ENCODE measurements at places on chromosomes 2 and 18.

DNA sequence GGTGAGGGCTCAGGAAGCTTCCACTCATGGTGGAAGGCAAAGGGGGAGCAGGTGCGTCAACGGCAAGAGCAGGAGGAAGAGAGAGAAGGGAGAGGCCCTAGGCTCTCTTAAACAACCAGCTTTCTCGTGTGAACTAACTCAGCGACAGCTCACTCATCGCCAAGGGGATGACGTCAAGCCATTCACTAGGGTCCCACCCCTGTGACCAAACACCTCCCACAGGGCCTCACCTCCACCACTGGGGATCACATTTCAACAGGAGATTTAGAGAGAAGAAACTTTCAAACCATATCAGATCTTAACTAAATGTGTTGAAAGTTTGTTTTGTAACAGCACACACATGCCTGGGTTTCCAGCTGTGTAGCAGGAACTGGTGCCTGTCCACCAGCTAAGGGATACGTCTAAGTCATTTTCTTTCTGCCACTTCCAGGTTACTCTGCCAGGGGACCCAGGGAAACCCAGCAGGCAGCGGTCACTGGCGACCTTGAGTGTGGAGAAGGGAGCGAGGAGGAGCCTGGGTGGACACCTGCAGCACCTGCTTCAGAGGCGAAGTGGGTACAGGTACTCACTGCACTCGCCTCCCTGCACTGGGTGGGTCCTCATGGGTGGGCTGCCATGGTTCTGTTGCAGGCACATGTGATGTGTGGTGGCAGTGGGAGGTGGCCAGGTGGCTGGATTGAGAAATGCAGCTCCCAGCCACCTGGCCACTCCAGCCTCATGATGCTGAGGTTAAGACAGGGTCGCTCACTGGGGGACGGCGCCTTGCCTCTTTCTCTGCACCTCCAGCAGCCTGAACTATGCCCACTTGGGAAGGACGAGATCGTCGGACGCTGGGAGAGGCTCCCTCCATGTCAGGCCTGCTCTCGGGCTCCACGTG, 8.4 kb upstream of the GPC1 start:
- DNase-seq, result no peak

DNA sequence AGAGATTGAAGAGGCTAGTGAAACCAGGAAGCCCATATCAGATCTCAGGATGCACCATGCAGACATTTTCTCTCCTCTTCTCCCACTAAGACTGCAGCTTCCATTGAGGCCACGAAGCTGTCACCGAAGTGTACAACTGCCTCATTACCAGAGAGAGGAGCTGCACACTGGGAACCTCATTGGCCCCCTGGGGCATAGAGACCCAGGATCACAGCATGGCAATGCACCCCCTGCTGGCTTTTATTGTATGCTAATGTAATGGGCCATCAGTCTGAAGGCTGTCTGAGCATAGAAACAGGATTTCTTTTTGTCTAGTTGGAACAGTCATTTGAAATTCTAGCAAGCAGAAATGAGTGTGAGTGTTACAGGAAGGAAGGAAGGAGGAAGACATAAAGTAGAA, 861.6 kb upstream of the CELF4 start:
- DNase-seq, result no peak

- DNase-seq, result no peak
These were observed 14.9 kb upstream of the B3GNT2 start for GRCh38 chr2:62180975-62181374.

DNA sequence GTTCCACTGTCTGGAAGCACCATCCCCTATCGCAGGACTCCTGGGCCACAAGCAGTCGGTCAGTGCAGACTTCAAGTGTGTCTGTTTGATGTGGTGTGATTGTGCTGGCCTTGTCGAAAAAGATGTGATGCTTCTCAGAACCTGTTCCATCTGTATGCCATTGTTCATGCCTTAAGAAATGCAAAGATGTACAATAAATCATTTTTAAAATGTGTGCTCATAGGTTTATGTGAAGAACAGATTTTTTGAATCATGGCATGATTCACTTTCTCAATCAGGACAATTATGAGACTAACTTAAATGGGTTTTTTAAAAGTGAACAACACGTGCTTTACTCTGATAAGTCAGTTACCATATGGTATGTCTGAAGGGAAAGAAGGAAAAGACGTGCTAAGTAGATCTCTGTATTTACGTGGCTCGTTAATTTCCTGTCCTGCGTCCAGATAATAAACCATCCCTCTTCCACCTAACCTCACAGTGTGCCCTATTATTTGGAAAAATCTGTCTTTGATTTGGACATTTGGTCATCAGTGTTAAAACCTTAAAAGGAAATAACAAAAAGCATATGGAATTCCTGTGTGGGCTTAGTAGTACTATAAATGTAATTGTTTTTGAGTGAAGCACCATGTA, 54.9 kb downstream of the PRKRA start:
- no peak for DNase-seq

DNA sequence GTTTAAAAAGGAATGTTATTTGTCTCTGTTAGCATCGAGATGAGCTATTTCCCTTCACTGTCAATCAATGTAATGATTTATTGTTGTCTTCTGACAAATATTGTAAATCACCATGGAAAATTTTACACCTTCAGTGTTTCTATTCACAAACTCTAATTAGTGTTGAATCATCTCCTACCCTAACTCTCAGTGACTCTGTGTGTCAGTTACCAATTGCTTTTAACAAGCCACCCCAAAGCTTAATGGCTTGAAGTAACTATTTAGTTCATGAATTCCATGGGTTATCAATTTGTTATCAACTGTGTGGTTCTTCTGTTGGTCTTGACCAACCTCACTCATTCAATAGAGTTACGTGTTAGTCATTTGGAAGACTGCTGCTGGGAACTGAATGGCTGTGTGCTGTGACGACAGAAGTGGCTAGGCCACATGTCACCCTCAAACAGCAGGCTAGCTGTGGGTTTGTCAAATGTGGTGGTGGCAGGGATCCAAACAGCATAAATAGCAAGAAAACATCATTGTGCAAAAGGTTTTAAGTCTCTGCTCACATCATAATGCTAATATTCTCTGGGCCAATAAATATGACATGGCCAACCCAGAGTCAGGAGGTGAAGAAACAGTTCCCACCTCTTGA, 910.8 kb upstream of the CDH2 start:
- DNase-seq, result no peak

DNA sequence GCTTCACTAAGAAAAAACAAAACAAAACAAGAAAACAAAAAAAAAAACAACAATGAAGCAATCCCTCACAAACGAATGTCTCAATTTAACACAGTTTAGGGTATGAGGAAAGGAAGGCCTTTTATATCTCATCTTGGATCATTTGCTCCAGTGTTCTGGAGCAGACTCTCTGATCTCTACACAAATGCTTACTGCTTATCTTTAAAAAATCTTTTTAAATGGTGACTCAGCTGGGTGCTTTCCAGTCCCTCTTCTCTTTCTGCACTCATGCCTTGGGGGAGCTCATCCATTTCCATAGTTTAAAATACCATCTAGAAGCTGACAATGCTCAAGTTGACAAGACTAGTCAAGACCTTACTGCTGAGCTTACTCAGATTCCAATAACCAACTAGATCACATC, 56.2 kb downstream of the ETAA1 start:
- no peak for DNase-seq

- no peak for DNase-seq
These were observed 173.8 kb upstream of the BCL2L11 start for GRCh38 chr2:110946902-110947301.

DNA sequence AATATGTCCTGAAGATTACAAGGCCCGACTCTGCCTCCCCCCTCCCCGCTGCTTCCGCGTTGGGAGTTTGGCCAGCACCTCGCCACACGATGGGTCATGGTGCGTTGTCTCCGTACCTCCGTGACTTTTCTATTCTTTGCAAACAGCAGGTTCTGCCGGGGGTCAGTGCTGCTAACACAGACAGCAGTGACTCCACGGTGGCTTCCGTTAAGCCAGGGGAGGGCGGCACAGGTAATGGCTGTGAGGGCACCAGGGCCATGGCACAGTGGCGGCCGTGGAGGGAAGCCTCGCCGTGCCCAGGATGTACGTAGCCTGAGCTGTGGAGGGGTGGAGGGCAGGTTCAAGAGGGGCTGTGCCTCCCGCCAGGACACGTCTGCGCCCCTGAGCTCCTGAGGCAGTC, 115.5 kb downstream of the NFATC1 start:
- no peak for DNase-seq

GRCh38 chr2:31729065-31729439, 148.3 kb upstream of the SRD5A2 start:
- no peak for DNase-seq

DNA sequence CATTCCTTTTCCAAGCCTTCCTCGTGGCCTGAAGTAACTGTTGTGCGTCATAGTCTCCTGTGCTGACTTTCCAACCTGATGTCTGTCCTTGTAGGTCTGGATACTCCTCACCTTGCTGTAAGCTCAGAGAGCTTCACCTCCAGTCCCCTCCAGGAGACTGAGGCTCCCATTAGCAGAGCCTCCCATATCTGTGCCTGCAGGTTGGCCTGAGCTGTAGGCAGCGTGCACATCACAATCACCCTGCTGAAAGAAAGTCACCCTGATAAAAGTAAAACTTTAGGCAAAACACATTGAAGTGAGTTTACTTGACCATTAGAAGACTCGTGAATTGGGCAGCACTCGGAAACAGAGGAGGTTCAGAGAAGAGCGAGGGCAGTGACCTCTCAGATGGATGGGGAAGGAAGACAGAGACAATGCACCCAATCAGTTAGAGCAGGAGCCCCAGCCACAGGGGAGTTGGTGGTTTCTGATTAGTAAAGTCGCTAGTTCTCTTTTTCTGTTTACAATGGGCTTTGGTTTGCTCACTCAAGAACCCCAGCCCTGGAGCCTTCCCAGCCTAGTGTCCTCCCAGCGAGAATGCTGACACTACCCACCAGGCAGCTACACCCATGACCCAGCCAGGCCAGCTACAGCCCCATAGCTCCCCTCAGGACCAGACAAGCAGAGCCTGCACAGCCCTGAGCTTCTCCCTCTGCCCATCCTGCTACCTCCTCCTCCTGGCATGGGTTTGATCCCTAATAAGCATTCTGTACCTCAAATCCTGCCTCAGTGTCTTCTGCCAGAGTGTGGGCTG, 12.1 kb upstream of the TPO start:
- no peak for DNase-seq

GRCh38 chr2:46352621-46353020, 55.4 kb downstream of the EPAS1 start:
- DNase-seq, result no peak

- no peak for DNase-seq
These were observed 151.1 kb upstream of the MSH6 start for GRCh38 chr2:47631792-47632398.

GRCh38 chr2:187976986-187977333, 314.7 kb upstream of the GULP1 start:
- DNase-seq, result no peak

DNA sequence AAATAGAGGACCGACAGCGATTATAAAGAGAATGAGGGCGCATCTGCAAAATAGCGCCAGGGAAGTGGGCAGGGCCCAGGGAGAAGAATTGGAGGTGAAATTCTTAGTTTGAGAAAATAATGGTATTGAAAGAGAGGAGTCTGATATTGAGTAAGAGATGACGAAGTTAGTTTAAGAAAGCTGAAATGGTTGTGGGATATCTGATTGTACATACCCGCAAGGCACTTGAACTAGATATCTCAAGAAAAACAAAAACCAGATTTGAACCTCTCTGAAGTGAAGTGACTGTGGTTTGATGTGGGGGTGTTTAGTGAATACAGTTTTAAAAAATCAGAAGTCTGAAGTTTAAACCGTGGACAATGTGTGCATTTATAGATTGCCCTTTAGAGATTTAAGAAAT, 38.9 kb downstream of the ZNF532 start:
- no peak for DNase-seq

All from AG04450 (cell line).